ENCODE measurements at places on chromosomes 16 and 17. TPM values are rescaled to one million over a fixed set of nuclear protein-coding genes. Genes with fewer than 3 reads are reported as not detected.

KRT9 gene
- total RNA-seq = not detected

PHB1 gene
- total RNA-seq = 373 TPM

SAMD14 gene
- not detected for total RNA-seq

CSH2 gene
- not detected for total RNA-seq

DNA sequence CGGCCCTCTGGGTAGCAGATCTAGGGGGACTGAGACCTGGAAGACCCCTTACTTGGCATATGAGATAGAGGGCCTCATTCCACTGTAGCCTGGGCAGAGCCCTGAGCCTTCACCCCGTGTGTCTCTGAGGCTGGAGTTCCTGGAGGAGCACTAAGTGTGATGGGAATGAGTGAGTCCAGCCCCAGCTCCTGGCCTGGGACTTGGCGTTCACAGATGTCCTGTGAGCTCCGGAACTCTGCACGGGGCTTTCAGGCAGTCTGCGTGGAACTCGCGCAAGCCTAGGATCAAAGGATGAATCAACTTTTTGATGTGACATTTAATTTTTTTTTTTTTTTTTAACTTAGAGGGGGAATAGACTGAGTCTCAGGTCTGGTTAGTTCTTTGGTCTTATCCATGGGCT, 1.8 kb downstream of the NKD1 start:
- no peak for DNase-seq

HOXB9 gene
- total RNA-seq = 3.3 TPM

- no peak for DNase-seq
Measured at GRCh38 chr17:82281502-82282238, 8.2 kb upstream of the CSNK1D start.

TBX6 gene
- 0.24 TPM for total RNA-seq

KRTAP4-9 gene
- total RNA-seq = not detected

CACNG5 gene
- total RNA-seq = not detected

DNA sequence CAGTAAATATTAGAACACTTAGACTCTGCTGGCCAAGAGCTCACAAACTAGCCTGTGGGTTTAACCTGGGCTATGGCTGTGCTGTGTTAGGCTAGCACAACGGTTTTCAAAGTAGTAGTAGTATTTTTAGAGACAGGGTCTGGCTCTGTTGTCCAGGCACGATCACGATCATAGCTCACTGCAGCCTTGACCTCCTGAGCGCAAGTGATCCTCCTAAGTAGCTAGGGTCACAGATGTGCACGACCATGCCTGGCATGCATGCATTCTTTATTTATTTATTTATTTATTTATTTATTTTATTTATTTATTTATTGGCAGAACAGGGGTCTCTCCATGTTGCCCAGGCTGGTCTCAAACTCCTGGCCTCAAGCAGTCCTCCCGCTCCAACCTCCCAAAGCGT, 10.3 kb downstream of the MRPL27 start:
- DNase-seq = no peak

GRCh38 chr16:85291302-85292148, 179.3 kb upstream of the CIBAR2 start:
- peak; percentile 75 for DNase-seq

GRCh38 chr16:52591471-52591870, 44.5 kb upstream of the TOX3 start:
- no peak for DNase-seq

TRIM72 gene
- not detected for total RNA-seq

DNA sequence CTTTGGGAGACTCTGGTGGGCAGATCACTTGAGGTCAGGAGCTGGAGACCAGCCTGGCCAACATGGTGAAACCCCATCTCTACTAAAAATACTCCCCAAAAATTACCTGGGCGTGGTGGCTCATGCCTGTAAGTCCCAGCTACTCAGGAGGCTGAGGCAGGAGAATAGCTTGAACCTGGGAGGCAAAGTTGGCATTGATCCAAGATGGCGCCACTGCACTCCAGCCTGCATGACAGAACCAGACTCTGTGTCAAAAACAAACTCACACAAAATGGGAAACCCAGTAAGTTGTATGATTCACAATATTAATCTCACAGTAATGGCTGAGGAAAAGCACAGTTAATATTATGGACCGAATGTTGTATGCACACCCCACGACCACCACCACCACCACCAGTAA, 24.3 kb downstream of the WSB1 start:
- no peak for DNase-seq

TMEM101 gene
- 77.1 TPM for total RNA-seq

DNA sequence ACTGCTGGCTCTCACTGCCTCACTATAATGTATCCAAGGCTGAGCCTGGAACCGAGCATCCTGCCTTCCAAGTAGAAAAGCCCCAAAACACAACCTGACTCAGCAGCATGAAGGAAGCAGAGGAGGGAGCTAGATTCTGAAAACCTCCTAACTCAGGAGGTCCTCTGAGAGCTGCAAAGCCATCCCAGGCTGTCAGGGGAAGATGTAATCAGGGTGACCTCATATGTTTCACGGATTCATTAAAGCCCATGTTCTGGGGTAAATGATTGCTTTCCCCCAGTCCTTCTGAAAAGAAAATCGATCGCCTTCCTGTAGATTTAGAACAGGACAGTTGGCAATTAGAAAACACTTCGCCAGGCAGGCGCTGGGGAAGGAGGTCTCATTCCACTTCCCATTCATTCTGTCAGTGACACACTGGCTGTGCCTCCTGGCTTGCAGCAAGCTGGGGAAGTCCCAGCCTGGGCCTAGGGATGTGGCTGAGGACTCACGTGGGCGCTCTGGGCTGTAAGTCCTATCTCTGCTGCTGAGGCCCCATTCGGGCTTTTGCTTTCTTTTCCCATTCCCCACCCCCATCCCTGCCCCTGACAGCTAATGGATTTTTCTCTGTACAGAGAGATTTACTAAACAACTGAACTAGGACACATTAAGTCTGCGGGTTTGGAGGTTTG, 75.7 kb upstream of the TMEM132E start:
- DNase-seq = no peak

GRCh38 chr16:47722046-47722445, 260.9 kb downstream of the PHKB start:
- no peak for DNase-seq

DNA sequence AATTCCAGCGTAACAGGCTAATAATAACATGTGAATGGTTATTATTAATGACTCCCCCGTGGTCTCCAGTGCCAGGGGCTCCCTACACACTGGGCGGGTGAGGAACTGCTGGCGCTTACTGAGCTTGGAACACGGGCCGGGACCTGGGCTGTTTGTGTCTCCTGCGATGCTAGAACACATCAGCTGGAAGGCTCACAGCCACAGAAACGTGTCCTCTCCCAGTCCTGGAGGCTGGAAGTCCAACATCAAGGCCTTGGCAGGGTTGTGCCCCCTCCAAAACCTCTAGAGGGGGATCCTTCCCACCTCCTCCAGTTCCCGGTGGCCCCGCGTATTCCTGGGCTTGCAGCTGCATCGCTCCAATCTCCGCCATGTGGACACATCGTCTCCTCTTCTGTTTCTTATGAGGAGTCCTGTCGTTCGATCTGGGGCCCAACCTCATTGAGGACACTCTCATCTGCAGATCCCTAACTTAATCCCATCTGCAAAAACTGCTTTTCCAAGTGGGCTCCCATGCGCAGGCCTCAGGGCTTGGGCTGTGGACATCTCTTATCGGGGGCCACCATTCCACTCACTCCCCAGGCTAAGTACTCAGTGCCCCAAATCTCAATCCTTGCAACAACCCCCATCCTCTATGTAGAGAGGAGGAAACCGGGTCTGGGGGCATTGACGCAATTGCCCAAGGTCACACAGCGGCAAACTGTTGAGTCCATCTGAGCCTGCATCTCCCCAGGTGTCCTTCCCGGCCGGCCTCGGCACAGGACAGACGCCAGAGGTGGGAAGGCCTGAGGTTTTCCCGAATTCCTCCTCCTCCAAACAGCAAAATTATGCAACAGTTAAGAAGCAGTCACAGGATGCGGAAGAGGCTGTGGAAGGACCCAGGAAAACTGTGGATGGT, 193.9 kb downstream of the IRF8 start:
- no peak for DNase-seq

- DNase-seq = no peak
Measured at GRCh38 chr17:74870512-74870911, 2.3 kb downstream of the FDXR start.

GRCh38 chr16:68382296-68382718, 66.0 kb downstream of the SMPD3 start:
- DNase-seq = peak; percentile 6

DNA sequence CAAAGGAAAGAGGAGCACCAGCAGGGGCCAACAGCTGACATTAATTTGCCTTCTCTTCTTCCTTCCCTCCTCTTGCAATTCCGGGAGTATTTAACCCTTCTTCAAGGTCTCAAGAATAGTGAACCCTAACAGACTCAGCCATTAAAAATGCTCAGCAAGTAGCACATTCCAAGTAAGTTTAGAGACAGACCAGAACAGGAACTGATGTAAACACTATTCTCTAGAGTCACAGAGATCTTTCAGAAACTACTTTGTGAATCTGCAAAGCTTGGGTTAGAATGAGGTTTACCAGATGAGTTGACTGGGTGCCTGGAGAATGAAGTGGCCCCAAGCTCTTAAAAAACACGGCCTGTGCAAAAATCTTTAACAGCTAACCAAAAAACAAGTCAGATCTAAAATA, 50.9 kb downstream of the TEX2 start:
- DNase-seq = no peak

PROCA1 gene
- total RNA-seq = not detected

TBC1D28 gene
- total RNA-seq = not detected

GRCh38 chr16:56041556-56042140, 149.6 kb upstream of the GNAO1 start:
- DNase-seq = peak; percentile 60

- no peak for DNase-seq
Measured at GRCh38 chr17:600576-601243, 113.9 kb downstream of the VPS53 start.

DNA sequence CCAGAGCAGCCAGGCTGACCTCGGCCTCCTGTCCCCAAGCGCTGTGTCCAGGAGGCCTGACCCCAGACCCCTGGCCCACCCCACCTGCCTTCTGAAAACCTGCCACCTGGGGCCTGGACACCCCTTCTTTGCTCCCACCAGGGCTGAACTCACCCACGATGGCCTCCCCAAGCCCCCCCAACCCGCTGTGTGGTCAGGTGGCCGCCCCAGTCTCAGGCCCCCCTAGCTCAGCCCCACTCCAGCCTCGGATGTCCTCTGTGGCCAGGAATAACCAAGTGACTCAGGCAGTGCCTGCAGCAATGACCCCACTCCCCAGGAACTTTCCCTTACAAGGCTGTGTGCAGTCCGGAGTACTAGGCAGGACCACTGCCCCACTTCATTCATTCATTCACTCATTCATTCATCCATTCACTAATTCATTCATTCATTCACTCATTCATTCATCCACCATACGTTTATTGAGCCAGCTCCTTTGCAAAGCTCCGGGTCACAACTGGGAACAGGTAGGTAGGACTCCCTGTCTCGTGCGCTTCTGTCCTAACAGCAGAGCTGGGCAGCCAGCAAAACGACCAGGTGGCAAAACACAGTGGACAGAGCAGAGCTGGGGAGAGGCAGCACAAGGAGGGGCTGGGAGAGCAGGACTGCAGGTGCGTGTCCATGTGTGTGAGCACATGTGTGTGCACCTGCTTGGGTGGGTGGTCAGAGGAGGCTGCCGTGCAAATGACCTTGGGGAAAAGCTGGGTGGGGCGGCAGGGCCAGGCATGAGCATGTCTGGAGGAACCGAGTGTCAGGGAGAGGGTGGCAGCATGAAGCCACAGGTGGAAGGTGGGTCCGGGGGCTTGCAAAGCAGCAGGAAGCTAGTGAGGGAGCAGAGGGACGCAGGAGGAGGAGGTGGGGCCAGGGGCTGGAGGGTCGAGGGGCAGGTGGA, 75.8 kb upstream of the CBX4 start:
- DNase-seq = no peak

GRCh38 chr17:75181608-75182318, 996 bp downstream of the SUMO2 start:
- DNase-seq = peak; percentile 41

PMFBP1 gene
- total RNA-seq = 0.29 TPM

DNA sequence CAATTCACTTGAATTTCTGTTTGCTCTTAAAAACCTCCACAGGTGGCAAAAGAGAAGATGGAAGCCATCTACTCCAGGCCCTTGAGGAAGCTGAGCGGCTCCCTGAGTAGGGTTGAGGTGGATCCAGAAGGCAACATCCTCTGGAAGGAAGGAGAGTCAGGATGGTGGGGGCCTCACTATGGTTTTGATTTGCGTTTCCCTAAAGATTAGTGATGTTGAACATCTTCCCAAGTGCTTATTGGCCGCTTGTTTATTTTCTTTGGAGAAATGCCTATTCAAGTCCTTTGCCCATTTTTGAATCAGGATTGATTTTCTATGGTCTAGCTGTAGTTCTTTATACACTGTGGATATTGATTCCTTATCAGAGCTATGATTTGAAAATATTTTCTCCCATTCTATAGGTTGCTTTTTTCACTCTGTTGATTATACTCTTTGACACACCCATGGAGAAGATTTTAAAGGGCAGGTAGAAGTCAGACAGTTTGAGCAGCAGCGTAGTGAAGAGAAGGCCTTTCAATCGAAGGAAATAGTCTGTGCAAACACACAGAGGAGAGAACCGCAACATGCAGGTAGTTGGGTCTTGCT, 58.6 kb downstream of the WSB1 start:
- DNase-seq = no peak

DNA sequence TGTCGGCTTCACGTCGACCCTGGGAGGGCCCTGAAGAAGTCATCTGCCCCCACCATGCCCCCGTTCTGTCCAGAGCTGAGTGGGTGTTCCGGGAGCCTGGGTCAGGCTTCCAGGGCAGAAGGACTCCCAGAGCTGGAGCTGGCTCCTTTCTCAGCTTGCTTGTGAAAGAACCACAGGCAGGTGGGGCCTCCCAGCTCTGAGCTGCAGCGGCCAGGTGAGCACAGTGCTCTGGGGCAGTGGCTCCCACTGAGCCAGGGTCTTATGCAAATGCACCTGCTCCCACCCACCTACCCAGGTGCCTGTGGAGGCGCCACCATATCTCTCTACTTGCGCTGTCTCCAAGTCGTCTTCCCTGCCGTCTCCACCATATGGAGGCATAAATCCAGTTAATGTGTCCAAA, 140.0 kb upstream of the RPL38 start:
- no peak for DNase-seq

DNA sequence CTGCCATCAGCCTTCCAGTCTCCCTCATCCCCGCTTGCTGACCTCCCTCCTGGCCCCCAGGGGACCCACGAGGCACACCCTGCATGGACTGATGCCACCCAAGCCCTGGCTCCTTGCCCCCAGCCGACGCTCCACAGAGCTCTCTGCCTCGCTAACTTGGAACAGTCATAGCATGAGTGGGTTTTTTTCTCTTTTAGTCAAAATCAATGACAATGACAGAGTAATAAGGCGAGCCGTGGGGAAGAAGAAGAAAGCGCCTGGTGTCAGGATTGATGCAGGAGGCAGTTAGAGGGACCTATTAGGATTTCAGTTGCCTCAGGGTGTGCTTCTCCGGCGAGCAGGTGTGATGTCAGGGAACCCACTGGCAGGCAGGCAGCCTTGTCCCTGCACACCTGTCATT, 176.3 kb upstream of the TNRC6C start:
- no peak for DNase-seq

MSLN gene
- total RNA-seq = not detected
